ENCODE measurements at places on chromosomes 1 and 21. TPM values are rescaled to one million over a fixed set of nuclear protein-coding genes. Genes with fewer than 3 reads are reported as not detected.

DNA sequence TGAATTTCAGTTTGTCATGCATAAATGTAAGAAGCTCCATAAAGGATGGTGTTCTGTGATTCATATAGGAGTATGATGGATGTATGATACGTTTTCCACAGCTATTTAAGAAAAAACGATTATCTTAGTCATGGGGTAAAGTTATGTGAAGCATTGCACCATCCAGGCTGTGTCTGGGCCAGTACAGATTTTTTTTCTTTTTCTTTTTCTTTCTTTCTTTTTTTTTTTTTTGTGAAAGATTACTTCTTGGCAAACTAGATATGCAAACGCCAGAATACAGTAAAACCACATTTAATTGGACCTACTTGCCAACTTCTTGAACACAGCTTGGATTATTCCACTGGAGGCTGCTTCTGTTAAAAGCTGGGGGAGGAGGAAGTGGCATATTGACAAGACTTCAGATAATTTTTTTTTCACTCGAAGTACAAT lies 14.9 kb downstream of the ZBTB18 start:
- DNase-seq: no peak

- no peak for DNase-seq
These were observed 252.2 kb downstream of the ZP4 start for GRCh38 chr1:237638555-237638954.

DNA sequence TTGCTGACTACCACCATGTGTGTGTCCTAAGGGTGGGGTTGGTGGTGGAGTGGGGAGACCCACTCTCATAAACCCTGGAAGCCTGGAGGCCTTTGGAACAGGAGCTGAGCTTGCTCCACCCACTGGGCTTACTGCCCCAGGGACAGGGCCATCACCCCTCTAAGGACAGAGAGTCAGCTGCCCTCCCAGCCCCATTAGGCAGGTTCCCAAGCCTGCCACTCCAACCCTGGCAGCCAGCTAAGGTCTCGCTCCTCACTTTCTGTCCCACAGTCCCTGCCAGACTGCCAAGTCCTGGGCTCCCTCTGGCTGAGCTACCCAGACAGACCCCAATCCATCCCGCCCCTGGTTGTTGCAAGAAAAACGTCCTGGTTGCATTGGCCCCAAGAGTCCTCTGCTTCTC lies 3.8 kb downstream of the NT5C1A start:
- no peak for DNase-seq

DNA sequence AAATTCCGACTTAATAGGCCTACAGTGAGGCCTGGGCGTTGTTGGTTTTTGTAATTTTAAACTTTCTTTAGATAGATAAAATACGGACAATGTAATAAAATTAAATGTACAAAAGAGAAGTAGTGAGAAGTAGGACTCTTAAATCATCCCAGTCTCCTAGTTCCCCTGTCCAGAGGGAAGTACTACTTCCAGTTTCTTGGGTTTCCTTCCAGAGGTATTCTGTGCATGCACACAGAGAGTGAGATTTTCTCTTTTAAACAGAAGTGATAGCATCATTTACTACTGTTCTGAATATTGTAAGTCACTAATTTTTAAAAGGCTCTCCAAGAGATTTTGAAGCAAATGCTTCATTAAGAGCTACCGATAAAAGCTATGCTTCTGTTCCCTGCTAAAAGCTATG lies 7.2 kb upstream of the FNBP1L start:
- no peak for DNase-seq

DNA sequence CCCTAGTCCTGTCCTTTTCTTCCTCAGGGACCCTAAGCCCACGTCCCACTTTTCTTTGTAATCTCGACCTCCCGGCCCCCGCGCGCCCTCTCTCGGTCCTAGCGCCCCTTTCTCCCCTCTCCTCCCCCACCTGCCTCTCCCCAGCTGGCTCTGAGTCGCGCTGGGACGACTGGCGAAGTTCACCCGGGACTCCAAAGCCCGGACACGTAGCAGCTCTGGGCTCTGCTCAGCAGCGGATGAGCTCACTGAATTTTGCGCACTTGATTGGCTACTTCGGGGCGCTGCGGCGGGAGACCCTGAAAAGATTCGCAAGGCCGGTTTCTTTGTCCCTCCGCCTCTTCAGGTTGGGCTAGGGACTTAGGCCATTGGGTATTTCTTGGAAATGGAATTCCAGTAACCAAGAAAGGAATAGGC lies 16.3 kb upstream of the ACKR1 start:
- peak; percentile 60 for DNase-seq

GRCh38 chr1:44437107-44437716 lies 32.2 kb downstream of the RNF220 start:
- no peak for DNase-seq

DNA sequence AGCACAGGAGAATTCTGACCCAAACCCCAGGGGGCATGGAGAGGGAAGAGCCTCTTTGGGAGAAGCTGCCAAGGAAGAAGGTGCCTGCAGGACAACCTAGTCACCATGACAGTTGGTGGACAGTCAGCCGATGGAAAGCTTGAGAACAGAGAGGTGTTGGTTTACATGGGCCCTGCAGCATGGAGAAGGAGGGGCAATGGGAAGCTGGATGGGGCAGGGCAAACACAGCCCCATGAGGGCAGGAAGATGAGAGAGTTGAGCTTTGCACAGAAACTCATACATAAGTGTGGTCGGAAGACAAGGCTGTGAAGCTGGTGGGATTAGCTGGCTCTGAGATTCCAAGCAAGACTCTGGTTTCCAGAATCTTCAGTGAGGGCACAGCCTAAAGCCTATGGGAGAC lies 6.6 kb upstream of the SLC5A9 start:
- no peak for DNase-seq

GRCh38 chr1:160400223-160400645 lies at the start of gene VANGL2:
VANGL2 (plus strand) TSS chr1:160400564; CDS start chr1:160415838, 15,274 bp downstream.
- DNase-seq: peak; percentile 41

Gene FCRL6
- not detected for polyA plus RNA-seq

DNA sequence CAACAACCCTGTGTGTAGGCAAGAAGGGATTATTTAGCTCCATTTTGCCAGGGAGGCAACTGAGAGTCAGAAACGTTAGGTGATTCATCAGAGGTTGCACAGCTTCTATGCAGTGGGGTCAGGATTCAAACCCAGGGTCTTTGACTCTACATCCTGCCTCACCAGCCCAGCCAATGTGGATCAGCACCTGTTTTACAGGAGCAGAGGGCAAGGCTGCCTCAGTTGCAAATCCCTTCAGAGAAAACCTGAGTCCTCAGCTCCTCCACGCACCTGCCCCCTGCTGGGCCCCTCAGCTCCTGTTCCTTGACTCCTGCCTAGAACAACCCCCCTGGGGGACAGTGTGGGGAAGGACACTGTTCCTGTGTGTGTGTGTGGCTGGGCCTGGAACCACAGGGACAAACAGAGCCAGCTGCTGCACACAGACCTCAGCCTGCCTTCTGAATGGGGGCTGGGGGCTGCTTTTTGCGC lies 61.6 kb downstream of the LRRN2 start:
- peak; percentile 5 for DNase-seq

DNA sequence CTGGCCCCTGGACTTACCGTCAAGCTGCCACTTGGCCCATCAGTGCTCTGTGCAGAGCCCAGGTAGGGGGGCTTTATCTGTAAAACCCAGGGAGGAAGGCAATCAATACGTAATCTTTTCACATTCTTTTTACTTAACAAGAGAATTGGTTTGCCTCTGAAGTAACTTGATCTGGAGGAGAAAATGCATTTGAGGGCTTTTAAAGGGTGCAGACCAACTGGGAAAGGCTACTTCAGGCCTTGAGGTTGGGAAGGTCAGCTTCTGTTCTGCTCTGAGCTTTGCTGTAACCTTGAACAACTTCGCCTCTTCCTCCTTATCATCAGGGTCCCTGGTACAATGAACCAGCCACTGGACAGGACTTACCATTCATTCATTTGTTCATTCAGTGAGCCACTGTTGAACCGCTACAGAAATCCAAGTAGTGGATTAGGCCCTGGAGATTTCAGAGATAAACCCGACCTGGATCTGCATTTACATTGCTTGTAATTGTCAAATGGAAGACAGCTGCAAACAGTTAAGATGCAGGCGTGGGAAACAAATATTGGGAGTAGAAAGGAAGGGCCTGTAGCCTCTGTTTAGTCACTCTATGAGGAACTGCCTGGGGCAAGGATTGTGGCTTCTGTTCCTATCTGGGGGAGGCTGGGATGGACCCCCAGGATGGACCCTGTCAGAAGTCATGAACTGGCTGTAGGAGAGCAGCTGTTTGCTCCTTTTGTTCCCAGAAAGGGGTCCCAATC lies 90.9 kb downstream of the MAN1C1 start:
- DNase-seq: no peak

DNA sequence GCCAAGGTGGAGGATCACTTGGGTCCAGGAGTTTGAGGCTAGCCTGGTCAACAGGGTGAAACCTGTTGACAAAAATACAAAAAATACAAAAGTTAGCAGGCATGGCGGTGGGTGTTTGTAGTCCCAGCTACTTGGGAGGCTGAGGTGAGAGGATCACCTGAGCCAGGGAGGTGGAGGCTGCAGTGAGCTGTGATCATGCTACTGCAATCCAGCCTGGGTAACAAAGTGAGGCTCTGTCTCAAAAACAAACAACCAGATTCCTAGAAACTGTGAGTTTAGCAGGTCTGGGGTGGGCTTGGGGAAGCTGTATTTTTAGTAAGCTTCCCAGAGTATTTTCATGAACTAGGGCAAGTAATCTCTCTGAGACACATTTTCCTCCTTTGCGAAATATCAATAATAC lies 5.2 kb upstream of the MYOM3 start:
- DNase-seq: no peak

DNA sequence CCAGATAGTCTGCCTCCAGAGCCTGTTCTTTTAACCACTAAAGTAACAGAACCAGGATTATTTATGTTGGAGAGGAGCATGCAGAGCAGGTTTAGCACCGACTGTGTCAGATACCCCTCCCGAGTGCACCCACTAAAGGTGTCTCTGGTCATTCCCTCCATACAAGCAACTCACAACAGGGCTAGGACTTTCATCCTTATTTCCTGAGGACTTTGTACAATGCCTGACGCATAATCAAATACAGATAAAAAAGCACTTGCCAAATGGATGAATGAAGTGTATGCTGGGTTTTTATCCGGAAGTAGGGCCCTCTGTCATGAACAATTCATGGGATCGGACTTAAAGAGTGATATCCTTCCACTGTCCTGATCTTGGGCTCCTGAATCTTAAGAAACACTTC lies 26.0 kb downstream of the RPL5 start:
- no peak for DNase-seq

DNA sequence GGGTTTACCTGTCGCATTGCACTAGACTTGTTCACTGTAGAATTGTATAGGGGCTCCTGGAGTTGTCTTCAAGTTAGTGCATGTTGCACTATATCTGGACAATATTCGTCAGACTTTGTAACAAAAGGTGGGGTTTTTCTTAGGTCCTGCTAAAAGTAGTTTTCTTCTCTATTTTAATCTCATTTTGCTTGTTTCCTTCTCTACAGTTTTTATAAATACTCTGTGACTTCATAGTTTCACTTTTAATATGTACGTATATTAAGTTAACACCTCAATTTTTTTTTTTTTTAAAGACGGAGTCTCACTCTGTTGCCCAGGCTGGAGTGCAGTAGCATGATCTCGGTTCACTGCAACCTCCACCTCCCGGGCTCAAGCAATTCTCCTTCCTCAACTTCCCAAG lies 26.5 kb upstream of the MRPS6 start:
- peak; percentile 19 for DNase-seq

Gene CHI3L1
- not detected for polyA plus RNA-seq

DNA sequence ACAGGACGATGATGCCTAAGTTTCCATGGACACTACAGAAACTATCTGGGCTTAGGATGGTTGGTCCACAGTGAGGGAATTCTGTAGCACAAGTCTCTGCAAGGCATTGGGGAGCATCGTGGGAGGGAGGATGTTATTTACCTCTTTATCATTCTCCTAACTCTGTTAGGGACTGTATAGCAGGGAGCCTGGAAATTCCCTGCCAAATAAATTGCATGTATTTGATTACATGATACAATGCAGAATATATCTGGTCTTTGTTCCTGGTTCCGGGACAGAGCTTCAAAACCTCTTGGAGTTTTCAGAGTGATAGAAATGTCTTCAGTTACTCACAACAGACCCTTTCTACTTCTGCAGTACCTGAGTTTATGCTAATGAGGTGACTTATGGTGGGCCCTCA lies 385.9 kb downstream of the PCP4 start:
- no peak for DNase-seq

Gene TRPM2
- 1.6 TPM for polyA plus RNA-seq

DNA sequence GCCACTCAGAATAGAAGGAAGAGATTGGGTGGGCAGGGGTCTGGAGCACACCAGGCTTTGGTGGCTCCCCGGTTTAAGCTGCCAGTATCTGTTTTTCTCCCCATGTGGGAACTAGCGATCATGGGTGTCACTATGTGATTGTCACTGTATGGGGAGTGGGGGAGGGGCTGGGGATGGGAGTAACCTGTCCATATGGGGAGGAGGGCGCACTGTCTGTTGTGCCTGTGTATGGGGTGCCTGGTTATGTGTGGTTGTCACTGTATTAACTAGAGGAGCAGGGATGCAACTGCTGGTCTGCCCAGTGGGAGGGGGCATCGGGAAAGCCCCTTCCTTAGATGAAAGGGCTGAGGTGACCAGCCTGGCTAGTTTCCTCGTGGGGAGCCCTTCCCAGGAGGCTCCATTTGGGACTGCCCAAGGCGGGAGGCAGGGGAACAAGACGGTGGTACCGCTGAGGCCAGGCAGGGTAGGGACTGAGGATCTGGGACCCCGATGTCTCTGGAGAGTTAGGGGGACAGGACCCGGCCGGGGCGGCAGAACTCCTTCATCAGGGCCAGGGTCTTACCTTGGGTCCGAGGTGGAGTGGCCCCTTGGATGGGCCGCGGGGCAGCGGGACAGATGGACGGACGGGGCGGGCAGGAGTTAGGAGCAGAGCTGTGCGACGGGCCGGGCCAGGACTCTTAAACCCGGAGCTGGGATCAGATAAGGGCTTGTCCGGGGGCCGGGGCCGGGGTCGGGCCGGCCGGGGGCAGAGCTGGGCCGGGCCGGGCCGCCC lies at the start of gene KCNJ10:
Gene KCNJ10 (minus strand): TSS at position 701 of the 772 bp plus-strand sequence. CDS start 27,628 bp downstream, outside the sequence.
- no peak for DNase-seq

DNA sequence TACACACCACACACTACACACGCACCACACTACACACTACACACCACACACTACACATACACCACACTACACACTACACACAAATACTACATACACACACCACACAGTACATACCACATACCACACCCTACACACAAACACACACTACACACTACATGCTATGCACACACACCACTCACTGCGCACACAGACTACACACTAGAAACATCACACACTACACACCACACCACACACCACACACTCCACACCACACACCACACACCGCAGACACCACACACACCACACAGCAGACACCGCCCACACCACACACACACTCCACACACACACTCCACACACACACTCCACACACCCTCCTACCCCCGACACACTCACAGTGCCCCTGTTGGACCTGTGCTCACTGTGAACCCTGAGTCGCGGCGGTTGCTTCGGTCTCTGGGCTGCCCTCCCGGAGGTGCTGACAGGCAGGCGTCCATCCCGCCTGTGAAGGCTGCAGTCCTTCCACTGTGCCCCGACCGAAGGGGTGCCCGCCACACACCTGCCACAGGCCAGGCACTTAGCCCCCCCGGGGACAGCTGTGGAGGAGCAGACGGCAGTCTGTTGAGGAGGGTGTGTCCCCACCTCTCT lies 21.4 kb downstream of the TFF3 start:
- DNase-seq: no peak

All from naive B cell (primary cell).